Stomach (tissue), 19 donors: ENCODE measurements at places on chromosomes 12 and 14.

- DNase-seq = no peak
- H3K4me1 ChIP-seq = peaks cover 14% of the 10 kb centered on the region
- H3K4me3 ChIP-seq = no peak overlapping the region
- H3K27ac ChIP-seq = no peak overlapping the region
- no peaks in the 10 kb centered on the region for H3K36me3 ChIP-seq
- no peaks in the 10 kb centered on the region for H3K27me3 ChIP-seq
Measured at GRCh38 chr12:118312578-118312977, 60.1 kb downstream of the TAOK3 start.

DNA sequence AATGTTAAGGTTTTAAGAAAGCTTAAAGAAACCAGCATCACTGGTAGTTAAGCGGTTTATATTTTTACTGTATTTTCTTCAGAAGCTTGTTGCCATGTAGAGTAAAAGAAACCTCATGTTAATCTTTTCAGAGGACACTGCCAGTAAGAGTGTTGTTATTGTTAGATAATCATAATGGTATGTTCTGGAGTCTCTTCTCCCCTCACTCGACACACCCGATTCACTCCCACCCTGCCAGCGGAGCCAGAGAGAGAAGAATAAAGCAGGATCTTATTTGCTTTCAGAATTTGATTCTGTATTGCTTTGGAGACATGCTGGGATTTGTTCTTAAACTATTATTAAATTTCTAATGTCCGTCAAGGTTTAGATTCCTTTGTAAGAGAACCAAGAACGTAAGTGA lies 113.7 kb downstream of the SAMD4A start:
- no peaks in the 10 kb centered on the region for H3K36me3 ChIP-seq
- H3K27me3 ChIP-seq = no peaks in the 10 kb centered on the region
- DNase-seq = peak; percentile 31

DNA sequence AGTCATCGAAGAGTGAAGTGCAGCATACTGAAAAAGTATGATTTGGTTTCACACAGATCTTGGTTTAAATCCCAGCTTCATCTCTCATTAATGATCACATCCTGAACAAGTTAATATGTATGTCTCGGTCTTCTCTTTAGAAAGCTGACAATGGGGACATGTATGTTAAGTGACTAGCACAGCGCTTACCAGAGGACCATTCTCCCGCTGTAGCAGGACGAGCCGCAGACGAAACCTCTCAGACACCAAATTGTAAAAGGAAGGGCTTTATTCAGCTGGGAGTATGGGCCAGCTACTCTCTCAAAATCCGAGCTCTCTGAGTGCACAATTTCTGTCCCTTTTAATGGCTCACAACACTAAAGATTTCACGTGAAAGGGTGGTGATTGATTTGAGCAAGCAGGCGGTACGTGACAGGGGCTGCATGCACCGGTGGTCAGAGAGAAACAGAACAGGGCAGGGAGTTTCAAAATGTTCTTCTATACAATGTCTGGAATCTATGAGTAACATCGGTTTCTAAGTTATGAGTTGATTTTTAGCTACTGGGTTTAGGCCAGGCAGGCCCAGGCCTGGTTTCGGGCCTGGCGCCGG lies 682.4 kb downstream of the DIO2 start:
- peak; percentile 13 for DNase-seq
- no peaks in the 10 kb centered on the region for H3K4me1 ChIP-seq
- H3K36me3 ChIP-seq = no peaks in the 10 kb centered on the region
- no peak overlapping the region for H3K27ac ChIP-seq
- H3K27me3 ChIP-seq = no peaks in the 10 kb centered on the region

GRCh38 chr14:75401361-75401760 lies 26.5 kb upstream of the JDP2 start:
- H3K27me3 ChIP-seq = no peaks in the 10 kb centered on the region
- H3K36me3 ChIP-seq = no peaks in the 10 kb centered on the region
- H3K27ac ChIP-seq = peak overlapping the region; percentile 38
- H3K4me1 ChIP-seq = peaks cover 25% of the 10 kb centered on the region

GRCh38 chr14:79831195-79831892 lies 380.0 kb downstream of the DIO2 start:
- peak; percentile 58 for DNase-seq
- H3K4me3 ChIP-seq = no peak overlapping the region
- H3K4me1 ChIP-seq = no peaks in the 10 kb centered on the region
- no peaks in the 10 kb centered on the region for H3K27me3 ChIP-seq
- no peak overlapping the region for H3K27ac ChIP-seq

DNA sequence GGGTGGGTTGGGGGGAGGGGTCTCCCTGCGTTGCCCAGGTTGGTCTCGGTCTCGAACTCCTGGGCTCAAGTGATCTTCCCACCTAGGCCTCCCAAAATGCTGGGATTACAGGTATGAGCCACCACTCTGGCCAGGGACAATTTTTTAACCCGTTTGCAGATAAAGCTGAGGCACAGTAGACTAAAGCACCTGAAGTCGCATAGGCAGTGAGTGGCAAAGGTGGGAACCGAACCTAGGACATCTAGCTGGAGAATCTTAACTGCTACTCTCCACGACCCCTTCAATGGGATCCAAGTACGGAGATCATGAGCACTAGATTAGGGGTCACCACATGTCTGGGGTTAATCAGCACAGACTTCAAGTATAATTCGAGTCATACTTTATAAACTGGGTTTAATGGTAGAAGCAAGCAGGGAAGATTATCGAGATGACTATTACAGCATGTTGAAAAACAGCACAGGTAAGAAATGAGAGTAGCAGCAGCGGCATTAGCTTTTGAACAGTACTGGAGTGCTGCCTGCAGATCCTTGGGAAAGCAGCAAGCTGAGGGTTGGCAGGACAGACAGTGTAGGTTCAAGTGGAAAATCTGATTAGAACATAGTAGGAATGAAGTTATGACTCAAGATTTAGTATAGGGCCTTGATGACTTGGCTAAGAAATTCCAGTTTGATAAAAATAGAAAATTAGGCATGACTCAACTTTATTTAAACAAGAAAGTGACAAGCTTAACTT lies 23.9 kb downstream of the NID2 start:
- no peak overlapping the region for H3K4me3 ChIP-seq
- no peaks in the 10 kb centered on the region for H3K27me3 ChIP-seq
- peaks cover 74% of the 10 kb centered on the region for H3K4me1 ChIP-seq
- DNase-seq = peak; percentile 40
- no peak overlapping the region for H3K27ac ChIP-seq
- H3K36me3 ChIP-seq = peaks cover 23% of the 10 kb centered on the region

- no peak overlapping the region for H3K4me3 ChIP-seq
- peaks cover 5% of the 10 kb centered on the region for H3K4me1 ChIP-seq
- no peak overlapping the region for H3K27ac ChIP-seq
- no peaks in the 10 kb centered on the region for H3K27me3 ChIP-seq
- no peak for DNase-seq
- peaks cover 37% of the 10 kb centered on the region for H3K36me3 ChIP-seq
Measured at GRCh38 chr12:124817076-124818000, 46.3 kb downstream of the SCARB1 start.

DNA sequence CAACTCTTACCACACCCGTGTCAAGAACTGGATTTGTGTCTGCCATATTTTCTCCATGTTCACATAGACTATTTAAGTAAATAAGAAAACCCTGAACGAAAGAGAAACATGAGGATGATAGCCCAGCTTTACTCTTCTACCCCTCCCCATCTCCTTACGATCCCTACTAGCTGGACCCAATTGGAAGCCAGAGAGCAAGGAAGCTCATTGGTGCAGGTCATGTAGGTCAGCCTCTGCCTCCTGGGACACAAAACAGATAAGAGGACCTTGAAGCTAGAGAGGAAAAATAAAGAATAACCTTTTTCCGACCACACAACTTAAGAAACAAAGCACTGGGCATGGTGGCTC lies 124.6 kb upstream of the ATF7IP start:
- H3K27me3 ChIP-seq = no peaks in the 10 kb centered on the region
- no peak for DNase-seq
- no peak overlapping the region for H3K4me3 ChIP-seq
- H3K27ac ChIP-seq = no peak overlapping the region
- no peaks in the 10 kb centered on the region for H3K36me3 ChIP-seq

DNA sequence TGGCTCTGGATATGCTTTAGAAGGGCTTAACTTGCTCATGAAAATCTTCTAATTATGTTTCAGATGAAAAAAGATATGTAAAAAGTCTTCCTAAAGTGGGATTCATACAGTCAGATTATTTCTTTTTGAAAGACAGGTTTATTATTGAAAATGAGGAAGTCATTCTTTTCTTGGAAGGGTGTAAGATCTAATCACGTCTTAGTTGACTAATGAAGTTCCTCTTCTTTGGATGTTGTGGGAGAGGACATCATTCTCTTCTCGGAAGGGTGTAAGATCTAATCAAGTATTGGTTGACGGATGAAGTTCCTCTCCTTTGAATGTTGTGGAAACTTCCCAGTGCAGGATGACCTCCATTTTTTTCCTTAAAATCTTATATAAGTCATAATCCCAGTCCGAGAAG lies 74.9 kb downstream of the ALG10 start:
- DNase-seq = no peak
- H3K27me3 ChIP-seq = no peaks in the 10 kb centered on the region
- no peaks in the 10 kb centered on the region for H3K36me3 ChIP-seq
- no peak overlapping the region for H3K4me3 ChIP-seq
- no peaks in the 10 kb centered on the region for H3K4me1 ChIP-seq
- H3K27ac ChIP-seq = no peak overlapping the region

GRCh38 chr12:125064492-125064891 lies 743 bp upstream of the AACS start:
- H3K27me3 ChIP-seq = no peaks in the 10 kb centered on the region
- no peak for DNase-seq

DNA sequence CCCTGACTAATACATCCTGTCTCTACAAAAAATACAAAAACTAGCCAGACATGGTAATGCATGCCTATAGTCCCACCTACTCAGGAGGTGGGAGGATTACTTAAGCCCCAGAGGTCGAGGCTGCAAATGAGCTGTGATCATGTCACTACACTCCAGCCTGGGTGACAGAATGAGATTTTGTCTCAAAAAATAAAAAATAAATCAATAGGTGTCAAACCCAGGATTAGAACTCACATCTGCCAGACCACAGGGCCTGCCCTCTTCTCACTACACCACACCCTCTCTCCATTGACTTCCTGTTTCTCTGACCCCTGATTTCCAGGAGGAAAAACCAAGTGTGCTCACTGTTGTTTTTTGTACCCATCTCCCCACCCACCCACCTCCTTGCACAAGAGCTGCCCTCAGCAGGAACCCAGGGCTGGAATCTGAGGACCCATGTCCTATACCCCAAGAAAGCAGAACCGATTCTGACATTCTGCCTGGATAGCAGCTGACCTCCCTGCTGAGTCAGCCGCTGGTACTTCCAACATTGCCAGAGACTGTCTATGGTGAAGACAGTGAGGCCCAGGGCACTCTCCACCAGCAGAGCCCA lies 6.2 kb downstream of the CMKLR1 start:
- DNase-seq = peak; percentile 31
- no peaks in the 10 kb centered on the region for H3K36me3 ChIP-seq
- H3K27ac ChIP-seq = no peak overlapping the region
- H3K27me3 ChIP-seq = no peaks in the 10 kb centered on the region

DNA sequence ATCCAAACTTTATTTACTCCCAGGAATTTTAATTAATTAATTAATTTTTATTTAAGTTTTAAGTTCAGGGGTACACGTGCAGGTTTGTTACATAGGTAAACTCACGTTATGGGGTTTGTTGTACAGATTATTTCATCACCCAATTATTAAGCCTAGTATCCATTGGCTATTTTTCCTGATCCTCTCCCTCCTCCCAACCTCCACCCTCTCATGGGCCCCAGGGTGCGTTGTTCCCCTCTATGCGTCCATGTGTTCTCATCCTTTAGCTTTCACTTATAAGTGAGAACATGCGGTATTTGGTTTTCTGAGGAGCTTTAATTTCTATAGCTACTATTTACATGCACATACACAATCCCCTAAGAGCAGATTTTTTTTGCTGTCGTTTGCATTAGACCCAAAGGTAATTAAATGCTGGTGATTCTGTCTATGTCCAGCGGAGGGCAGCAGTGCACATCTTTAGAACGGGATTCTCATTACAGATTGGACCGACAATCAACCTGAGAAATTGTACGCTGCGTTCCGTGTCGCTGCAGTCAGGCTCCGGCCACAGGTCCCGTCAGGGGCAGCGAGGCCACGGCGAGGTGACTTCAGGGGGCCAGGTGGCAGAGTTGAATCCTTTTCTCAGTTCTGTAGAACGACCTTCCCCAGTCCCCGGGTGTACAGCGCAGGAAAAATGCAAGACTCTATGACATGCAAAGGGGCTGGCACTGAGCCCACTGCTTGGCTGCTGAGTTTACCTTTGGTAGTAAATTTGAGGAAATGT lies 11.6 kb downstream of the TMEM30B start:
- H3K36me3 ChIP-seq = no peaks in the 10 kb centered on the region
- no peaks in the 10 kb centered on the region for H3K27me3 ChIP-seq
- peak overlapping the region; percentile 38 for H3K4me3 ChIP-seq
- DNase-seq = peak; percentile 93

- DNase-seq = no peak
- H3K27me3 ChIP-seq = no peaks in the 10 kb centered on the region
- no peak overlapping the region for H3K4me3 ChIP-seq
- H3K27ac ChIP-seq = peak overlapping the region; percentile 41
- H3K36me3 ChIP-seq = no peaks in the 10 kb centered on the region
Measured at GRCh38 chr14:53032838-53033390, 82.1 kb upstream of the FERMT2 start.

DNA sequence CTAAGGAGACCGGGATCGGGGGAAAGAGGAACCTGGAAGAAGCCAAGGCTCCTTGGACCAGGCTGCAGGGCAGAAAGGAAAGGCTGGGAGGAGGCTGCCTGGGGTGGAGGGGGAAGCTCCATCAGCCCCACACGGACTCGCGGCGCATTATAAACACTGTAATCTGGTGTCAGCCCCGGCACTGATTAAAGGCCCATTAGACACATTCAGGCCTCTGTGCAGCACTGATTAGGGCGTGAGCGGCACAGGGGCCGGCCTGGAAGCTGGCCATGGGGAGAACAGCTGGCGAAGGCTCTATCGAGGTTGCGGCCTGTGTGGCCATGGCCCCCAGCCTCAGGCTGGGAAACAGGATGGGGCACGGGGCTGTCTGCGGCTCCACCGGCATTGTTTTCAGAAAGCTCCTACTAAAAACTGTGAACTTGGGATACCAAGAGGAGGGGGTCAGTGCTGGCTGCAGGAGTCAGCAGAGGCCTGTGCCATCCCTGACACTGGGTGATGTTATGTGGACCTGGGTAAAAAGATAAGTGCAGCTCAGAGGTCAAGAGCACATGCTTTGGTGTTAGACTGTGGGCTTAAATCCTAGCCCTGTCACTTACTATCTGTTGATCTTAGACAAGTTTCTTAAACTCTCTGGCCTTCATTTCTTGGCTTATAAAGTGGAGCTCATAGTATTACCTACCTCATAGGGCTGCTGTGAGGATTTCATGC lies 10.6 kb downstream of the ACVRL1 start:
- H3K4me1 ChIP-seq = peaks cover 47% of the 10 kb centered on the region
- peaks cover 30% of the 10 kb centered on the region for H3K36me3 ChIP-seq
- H3K27ac ChIP-seq = peak overlapping the region; percentile 17
- no peak overlapping the region for H3K4me3 ChIP-seq
- no peaks in the 10 kb centered on the region for H3K27me3 ChIP-seq

- DNase-seq = peak; percentile 85
- H3K4me3 ChIP-seq = no peak overlapping the region
- peaks cover 40% of the 10 kb centered on the region for H3K4me1 ChIP-seq
- H3K27me3 ChIP-seq = no peaks in the 10 kb centered on the region
- H3K36me3 ChIP-seq = no peaks in the 10 kb centered on the region
Measured at GRCh38 chr12:26274441-26275312, 79.3 kb downstream of the SSPN start.
